ENCODE measurements at places on chromosomes 2 and 18.

DNA sequence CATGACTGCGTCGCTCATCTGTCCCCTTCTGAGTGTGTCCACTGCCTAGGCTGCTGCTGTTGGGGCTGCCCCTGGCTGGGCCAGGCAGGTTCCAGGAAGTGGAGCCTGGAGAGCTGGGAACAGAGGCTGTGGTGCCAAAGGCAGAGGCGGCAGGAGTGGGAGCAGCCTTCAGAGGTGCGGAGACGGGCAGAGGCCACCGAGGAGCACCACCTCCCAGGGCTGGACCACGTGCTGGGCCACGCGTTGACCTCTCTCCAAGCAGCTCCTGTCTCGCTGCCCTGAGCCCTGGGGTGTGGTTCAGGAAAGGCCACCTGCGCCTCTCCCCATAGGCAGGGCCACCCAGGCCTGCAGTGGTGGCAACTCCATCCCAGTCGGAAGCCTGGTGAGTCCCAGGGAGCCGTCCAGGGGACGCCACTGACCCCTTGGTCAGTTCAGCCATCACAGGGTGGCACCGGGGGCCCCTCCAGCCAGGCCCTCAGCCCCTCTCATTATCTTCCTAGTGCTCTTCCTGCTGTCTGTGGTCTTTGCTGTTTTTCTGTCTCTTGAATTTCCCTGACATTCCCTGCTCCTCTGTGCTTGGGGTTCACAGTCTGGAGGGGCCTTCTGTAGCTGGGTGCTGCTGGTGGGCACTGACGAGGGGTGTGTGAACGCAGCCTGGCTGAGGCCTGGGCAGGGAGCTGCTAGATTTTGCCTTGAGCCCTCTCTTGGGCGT, 122.8 kb upstream of the HS6ST1 start:
- no peak for DNase-seq

DNA sequence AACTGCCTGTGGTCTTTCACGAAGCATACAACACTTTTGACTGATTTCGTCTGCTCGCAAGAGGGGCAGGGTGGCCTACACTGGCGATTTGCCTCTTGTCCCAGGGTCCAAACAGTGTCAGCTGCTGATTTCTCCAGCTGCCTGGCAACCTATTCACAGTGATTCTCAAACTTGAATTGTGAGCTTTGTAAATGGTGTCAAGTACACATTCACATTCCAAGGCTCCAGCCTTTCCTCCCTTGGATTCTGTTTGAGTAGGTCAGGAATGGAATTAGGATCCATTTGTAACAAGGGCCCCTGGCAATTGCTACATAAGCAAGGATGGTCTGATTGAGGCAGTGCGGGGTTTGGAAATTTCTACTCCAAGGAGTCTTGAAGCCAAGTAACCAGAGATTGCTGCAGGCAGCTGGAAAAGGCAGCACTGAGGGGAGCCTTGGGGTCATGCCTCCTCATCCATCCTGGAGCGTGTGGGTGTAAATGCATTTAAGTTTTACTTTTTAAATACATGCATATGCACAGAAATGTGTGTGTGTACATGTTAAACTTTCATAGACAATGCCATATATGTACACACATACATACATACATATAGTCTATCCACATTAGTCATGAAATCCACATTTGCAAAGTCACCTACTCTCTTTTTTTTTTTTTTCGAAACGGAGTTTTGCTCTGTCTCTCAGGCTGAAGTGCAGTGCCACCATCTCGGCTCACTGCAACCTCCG, 86.8 kb upstream of the UXS1 start:
- DNase-seq, result no peak

DNA sequence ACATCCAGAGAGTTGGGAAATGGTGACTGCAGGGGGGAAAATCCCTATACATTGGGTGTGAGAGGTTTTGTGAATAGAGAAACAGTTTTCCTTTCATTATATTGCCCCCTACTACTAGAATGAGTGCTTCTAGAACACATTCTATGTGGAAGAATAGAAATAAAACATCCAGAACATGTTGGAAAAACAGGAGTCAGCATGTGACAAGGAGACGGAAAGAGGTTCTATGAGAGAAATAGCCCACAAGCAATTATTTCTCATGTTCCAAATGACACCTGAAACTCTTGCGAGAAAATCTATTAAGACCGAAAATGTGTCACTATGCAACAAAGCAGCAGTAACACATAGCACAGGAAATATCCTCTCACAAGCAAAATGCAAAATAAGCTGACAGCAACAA, 202.7 kb upstream of the SPOPL start:
- DNase-seq, result no peak

GRCh38 chr18:31329787-31330438, 12.0 kb downstream of the DSG1 start:
- DNase-seq, result no peak
